ENCODE measurements at places on chromosomes 13 and 19.

DNA sequence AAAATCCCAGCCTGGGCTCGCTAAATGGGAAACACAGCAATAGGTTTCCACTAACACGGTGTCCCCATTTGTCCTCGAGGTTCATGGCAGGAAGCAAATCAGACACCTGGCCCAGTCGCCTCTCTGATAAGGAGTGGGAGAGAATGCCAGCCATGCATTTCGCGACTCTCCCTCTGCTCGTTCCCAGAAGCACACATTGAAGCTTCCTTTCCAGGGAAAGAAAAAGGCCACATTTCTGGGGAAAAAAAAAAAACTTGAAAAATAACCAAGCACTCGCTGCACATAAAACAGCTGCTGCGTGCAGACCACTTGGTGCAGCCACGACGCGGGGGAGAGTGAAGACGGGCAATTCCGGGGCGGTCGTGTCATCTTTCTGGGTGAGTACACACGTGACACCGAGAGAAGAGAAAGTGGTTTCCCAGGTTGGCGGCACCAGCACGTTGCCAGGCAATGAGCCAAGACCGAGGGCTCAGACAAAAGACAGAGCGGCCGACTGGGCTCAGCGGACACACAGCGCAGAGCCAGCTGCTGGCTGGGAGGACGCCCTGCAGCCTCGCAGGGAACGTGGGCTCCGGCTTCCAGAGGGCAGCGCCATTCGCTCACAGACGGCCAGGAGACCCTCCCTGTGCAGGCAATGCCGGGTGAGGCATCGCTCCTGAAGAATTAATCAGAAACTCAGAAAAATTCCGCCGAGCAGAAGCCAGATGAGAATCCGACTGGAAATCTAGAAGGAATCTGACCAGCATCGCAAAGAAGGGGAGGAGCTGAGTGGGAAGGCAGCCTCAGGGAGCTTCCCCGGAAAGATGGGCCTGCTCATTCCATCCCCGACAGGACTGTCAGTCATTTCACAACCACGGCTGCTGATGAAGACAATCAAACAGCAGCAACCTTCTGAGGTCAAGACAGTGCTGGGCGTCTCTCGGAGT lies 83.2 kb upstream of the IRS2 start:
- DNase-seq, result no peak

- no peak for DNase-seq
Measured at GRCh38 chr13:107942030-107942617, 273.2 kb downstream of the LIG4 start.

GRCh38 chr13:66612983-66613382 lies 617.2 kb downstream of the PCDH9 start:
- no peak for DNase-seq

GRCh38 chr13:30745906-30746686 lies 10.8 kb downstream of the ALOX5AP start:
- no peak for DNase-seq

DNA sequence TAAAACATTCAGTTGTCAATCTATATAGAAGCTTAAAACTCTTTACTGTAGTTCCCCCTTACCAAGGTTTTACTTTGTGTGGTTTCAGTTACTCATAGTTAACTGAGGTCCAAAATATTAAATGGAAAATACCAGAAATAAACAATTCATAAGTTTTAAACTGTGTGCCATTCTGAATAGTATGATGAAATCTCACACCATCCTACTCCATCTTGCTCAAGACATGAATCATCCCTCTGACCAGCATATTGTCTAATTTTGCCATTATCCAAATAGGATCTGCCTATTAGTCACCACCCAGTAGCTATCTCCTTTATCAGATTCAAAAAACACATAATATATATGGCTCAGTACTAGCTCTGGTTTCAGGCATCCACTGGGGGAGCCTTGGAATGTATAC lies 22.4 kb downstream of the ZNF571 start:
- no peak for DNase-seq

- DNase-seq, result no peak
Measured at GRCh38 chr19:56218961-56219360, 16.9 kb downstream of the ZSCAN5C start.

- no peak for DNase-seq
Measured at GRCh38 chr13:59689057-59689456, 474.7 kb downstream of the DIAPH3 start.

Data from activated naive CD8-positive, alpha-beta T cell treated with anti-CD3 and anti-CD28 coated beads, Interleukin-2, amount 10 ng/mL, durations not matched to agents 7 days and 5 days (primary cell).